ENCODE measurements at places on chromosomes 13 and 19.

- DNase-seq: peak; percentile 64
These were observed at the start of gene PNMA8B for GRCh38 chr19:46495786-46496099. Gene PNMA8B, minus strand, starts transcription at chr19:46495867. Its CDS starts 402 bp downstream, at chr19:46495465.

- no peak for DNase-seq
These were observed 28.5 kb upstream of the PARP4 start for GRCh38 chr13:24541127-24541475.

- no peak for DNase-seq
These were observed 8.2 kb downstream of the ZNF805 start for GRCh38 chr19:57248646-57249045.

DNA sequence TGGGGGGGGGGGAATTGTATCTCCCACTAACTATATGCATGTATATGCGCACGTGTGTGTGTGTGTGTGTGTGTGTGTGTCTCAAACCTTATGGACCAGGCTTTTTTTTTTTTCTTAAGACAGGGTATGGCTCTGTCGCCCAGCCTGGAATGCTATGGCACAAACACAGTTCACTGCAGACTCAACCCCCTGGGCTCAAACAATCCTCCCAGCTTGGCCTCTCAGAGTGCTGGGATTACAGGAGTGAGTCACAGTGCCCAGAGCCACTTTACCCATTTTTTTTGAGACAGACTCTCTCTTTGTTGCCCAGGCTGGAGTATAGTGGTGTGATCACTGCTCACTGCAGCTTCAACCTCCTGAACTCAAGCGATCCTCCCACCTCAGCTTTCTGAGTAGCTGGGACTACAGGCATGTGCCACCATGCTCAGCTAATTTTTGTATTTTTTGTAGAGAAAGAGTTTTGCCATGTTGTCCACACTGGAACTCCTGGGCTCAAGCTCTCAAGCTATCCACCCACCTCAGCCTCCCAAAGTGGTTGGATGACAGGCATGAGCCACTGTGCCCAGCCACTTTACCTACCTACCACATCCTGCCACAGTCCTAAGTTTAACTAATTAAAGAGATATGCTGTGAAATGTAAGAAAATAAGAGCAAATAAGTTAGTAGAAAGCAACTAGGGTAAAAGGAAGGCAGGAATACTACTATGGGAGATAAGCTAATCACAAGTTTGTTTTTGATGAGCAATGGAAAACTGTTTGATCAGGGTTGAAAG is 2.4 kb downstream of the ZMYM5 start:
- peak; percentile 67 for DNase-seq

GRCh38 chr19:39082745-39083598 is 1.2 kb upstream of the ACP7 start:
- no peak for DNase-seq

- DNase-seq: no peak
These were observed 6.1 kb downstream of the RPS9 start for GRCh38 chr19:54206831-54207177.

DNA sequence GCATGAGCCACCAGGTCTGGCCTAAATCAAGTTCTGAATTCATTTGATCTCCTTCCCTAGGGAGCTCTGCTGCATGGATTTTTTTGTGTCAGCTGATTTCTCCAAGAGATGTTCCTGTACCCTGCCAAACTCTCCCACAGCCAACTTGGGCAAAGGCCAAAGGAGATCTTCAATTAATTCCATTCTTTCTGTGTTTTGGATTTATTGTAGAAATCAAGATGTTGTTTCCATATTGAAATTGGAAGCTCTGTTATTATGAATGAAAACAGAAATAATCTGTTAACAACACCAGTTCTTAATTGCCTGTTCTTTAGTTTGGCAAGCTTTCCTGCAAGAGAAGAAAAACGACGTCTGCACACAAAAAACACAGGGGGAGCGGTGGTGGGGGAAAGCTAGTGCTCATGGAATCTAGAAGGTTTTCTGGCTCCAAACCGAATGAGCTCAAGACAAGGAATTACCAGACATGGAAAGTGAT is 86.5 kb upstream of the ABCC4 start:
- no peak for DNase-seq

- no peak for DNase-seq
These were observed 48.4 kb upstream of the MEDAG start for GRCh38 chr13:30857636-30858035.

GRCh38 chr13:24670174-24670573 is 10.0 kb upstream of the ATP12A start:
- DNase-seq: no peak

- DNase-seq: no peak
These were observed 319.8 kb downstream of the PCDH20 start for GRCh38 chr13:61095885-61096284.
